ENCODE measurements at places on chromosomes 6 and 20.

DNA sequence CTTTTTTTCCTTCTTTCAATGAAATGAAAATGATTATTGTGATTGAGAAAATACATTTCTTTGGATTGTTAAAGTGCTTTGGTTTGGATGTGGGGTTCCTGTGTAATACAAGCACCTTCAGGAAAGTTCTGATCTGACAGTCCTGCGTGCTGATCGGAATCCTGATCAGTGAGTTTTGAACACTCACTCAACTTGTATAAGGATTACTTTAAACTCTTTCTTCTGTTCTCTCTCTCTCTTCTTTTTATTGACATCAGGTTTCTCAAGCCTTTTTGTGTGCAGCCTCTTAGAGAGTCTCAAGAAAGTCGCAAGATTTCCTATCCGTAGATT lies 710 bp downstream of the TINAG start:
- no peak for DNase-seq

GRCh38 chr6:114605656-114606055 lies 262.8 kb upstream of the HS3ST5 start:
- no peak for DNase-seq

- no peak for DNase-seq
Measured at GRCh38 chr6:42104095-42104803, 38.2 kb downstream of the C6orf132 start.

DNA sequence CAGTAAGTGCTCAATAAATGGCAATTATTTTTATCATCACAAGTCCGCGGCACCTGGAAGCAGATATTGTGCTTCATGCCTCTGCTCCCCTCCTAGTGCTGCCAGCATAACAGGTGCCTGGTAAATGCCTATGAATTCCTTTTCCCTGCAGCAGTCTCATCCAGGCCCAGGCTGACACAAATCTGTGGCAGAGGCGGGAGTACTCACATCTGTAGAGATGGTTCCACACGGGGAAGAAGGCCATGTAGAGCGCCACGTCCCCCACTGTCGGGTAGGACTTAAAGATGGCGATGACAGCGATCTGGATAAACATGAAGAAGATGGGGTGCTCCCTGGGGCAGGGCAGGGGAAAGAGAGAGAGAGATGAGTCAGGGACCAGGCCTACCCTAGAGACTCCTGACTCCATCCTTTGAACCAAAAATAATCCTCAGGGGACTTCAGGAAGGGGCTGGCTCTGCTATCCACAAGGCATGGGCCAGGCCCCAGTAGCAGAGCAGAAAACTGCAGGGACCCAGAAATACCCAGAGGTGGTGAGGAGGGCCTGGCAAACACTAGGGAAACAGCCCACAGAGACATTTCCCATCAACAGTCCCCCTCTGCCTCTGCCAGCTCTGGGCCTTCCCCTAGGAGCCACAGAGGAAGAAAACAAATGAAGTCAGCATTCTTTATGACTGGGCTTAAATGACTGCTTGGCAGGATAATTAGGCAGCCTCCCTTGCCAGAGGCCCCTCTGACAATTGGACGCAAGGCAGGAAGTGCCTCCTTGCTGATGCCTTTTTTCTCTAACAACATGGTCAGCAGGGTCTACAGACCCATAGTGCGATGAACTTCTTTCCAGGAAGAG lies 23.0 kb downstream of the MAP1LC3A start:
- DNase-seq: no peak

DNA sequence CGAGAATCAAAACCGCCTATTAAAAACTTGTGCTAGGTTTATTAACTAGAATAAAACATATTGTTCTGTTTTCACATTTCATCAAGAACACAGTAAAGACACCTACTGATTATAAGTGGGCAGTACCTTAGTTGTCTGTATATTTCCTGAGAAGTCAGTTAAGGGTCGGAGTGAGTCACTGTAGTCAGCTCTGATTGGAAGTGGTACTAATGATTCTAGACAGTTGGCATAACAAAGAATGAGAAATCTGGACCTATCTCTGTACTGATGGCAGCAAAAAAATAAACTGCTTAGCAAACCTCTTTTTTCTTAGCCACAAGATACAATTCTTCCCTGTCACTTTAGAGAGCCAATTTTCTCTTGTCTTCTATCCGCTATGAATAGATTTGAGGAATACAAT lies 387.3 kb upstream of the ADGRB3 start:
- DNase-seq: no peak

DNA sequence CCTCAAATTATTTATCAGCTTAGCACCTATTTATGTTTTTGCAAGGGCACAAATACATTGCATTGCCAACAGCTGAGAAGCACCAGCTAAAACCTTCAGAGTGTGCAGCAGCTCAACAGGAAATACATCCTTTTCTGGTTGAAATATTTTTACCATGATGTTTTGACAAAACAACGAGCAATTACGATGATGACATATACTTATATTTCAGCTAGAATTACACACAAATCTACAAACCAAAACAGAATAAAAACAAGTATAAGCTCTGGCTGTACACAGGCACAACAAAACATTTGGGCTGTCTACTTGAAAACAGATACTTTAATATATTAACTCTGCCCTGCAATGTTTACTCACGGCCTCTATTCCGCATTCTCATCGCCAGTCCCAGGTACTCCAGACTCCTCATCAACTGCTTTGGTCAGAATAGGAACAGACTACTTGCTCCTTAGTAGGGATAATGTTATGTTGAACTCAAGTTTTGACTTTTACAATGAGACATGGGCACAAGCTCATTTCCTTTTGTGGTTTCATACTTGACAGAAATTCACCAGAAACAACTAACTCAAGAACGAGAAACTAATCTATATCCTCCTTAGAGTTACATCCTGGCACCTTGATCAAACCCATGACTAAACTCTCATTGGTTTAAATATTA lies 377.6 kb downstream of the ESR1 start:
- DNase-seq: no peak

DNA sequence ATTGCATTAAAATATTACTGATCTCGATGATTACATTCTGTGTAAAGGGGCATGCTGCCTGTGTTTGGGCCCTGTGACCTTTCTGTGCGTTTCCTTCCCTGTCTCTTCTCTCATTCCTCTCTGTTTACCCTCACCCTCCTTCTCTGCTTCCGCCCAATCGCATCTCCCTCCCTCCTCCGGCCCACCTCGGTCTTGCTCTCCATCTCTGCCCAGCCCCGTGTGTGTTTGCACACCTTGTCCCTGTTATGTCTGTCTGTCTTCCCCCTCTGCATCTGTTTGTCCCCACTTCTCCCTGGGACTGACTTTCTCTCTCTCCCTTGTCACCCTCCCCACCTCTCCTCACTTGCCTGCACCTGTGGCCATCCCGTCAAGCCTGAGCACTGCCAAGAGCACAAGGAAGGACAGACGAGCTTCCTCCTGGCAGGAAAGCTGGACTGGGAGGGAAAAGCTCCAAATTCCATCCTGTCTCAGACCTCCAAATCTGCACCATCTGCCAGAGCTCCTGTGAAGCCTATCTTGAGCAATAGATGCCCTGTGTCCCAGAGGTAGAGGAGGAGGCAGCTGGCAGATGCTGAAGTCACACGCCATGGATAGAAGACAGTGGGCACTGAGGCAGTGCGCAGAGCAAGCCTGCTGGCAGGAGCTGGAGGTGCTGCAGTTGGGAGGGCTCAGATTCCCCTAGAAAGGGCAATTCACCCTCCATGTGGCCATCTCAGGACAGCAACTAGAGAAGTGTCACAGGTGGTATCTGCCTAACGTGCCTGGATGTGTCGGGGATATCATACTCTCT lies 172.3 kb downstream of the PTPRT start:
- no peak for DNase-seq

GRCh38 chr20:53098621-53099020 lies 126.5 kb downstream of the TSHZ2 start:
- DNase-seq: no peak

- no peak for DNase-seq
Measured at GRCh38 chr6:8551386-8551785, 116.0 kb upstream of the SLC35B3 start.

GRCh38 chr6:43024436-43024835 lies 3.0 kb downstream of the RRP36 start:
- no peak for DNase-seq

GRCh38 chr6:11754625-11755271 lies 23.9 kb downstream of the ADTRP start:
- DNase-seq: no peak

DNA sequence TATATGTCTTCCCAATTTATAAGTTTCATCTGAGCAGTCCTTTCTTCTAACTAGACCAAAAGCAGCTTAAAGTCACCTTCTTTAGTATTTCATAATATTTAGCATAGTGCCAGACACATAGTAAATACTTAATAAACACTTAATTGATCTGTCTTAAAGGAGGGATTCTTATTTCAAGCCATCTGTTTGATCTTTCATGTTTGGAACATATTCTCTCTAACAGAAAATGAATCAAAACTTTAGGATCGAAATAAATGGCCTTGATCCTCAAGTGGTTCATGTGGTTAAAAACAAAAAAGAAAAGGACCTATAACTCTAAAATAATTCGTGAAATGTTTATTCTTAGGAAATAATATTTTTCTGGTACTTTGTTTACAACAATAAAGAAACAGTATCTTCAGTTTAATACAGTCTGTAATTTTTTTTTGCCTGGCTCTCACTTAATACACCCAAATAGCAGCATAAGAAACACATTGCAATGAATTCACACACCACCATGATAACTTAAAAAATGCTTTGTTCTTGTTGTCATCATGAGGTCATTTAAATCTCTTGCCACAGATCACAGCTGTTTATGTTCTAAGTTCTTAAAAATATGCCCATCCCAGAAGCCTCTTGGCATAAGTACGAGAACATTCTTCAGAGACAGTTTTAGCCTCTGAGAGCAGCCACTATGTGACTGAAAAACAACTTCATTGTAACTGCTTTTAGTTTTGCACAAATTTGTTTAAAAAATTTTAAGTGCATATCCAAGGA lies 48.1 kb downstream of the ESF1 start:
- no peak for DNase-seq

DNA sequence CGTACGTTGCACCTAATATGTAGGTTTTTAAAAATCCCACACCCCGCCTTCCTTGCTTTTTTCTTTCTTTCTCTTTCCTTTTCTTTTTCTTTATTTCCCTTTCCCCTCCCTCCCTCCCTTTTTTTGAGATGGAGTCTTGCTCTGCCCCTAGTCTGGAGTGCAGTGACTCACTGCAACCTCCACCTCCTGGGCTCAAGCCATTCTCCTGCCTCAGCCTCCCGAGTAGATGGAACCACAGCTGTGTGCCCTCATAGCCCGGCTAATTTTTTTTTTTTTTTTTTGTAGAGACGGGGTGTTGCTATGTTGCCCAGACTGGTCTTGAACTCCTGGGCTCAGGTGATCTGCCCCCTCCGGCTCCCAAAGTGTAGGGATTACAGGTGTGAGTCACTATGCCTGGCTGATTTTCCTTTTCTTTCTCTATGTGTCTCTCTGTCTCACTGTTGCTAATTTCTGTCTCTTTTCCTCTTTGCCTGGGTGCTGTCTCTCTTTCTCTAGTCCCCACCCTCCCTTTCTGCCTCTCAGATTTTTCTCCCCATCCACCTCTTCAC lies 61.2 kb downstream of the SRC start:
- no peak for DNase-seq

DNA sequence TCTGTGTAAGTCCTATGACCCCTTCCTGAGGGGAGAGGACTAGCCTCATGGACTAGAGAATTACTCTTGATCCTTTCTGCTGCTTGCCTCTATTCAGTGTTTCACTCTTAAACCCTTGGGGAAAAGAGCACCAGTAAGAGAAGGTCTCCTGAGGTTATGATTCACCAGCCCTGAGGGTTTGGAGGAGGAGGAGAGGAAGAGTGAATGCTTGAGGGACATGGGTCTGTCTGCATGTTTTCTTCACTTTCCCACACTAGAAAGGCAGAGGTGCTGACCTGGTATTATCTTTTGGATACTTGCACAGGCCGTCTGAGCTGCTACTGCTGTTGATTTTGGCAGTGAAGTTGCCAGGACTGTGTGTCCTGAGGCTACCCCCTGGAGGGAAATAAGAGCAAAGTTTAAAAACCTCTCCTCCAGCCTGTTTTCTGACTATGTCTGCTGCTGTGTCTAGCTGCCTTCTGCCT lies 78.3 kb downstream of the CD109 start:
- no peak for DNase-seq

DNA sequence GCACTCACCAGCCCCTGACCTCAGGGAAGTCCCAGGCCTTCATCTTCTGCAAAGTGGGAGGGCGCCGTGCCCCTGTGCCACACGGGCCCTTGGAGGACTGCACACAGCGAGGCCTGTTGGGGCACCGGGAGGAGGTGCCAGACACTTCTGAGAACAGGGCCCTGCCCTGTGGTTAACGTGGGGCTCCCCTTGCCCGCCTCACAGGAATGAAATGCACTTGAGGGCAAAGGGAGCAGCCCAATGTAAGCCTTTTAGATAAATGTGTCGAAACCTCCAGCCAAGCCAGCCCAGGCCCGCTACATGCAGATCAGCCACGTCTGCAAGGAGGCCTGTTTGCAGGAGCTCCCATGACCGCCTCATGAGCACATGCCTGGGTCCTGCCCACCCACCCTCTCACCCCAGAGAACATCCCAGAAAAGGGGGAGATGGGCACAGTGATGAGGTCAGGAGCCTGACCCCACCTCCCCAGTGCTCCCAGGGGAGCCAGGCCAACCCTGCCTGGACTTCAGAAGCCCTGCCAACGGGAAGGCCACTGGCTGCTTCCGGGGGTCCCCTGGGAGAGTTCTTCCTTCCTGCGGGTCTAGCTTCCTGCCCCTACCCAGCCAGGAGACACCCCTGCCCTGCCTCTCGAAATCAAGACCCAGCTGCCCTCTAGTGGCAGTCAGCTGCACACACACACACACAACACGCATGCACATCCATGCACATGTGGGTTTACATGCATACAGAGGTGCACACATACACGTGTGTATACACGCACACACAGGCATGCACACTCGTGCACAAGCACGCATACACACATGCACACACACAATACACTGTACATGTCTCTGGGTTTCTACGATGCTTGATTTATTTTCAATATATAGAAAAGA lies 178.7 kb downstream of the TAF4 start:
- DNase-seq: no peak

DNA sequence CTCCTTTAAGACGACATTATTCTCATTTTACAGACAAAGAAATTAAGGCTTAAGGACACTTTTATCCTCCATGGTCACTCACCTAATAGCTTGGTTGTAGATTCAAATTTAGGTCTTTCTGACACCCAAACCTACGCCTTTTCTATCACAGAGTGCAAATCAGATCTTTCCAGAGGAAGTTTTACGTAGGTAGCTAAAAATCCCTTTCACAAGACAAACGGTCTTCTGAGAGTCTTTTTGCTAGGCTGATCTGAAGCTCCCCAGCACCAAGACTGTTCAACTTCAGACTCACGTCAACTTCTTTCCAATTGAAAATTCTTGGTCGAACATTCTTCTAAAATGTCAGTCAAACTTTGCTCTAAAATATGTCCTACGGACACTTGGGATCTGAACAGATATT lies 46.5 kb downstream of the BLOC1S5 start:
- no peak for DNase-seq

- no peak for DNase-seq
Measured at GRCh38 chr20:37656945-37657344, 36.9 kb upstream of the CTNNBL1 start.

- DNase-seq: no peak
Measured at GRCh38 chr20:35849706-35850105, 77.9 kb downstream of the PHF20 start.

DNA sequence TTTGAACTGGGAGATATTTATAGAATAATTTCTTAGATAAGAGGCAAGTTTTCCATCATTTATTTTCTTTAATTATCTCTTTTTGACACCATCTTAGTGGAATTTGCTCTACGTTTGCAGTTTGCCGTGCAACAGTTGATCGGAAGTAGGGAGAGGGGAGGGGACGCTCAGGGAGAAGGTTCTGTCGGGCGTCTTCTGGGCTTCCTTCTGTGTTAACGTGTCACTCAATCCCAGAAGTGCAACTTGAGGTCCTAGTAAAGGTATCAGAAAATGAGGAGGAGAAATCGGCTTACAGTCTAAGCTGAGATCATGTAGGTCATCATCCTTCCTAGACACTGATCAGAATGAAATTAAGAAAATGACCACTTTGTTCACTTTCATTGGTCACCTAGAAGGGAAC lies 149.0 kb upstream of the SNX9 start:
- no peak for DNase-seq
